ENCODE measurements at places on chromosomes 7 and 10.
A peak's percentile ranks its signal among the peaks of the same experiment; 100 is the strongest.

GRCh38 chr10:7043055-7043653, 367.7 kb downstream of the SFMBT2 start:
- no peak for DNase-seq

DNA sequence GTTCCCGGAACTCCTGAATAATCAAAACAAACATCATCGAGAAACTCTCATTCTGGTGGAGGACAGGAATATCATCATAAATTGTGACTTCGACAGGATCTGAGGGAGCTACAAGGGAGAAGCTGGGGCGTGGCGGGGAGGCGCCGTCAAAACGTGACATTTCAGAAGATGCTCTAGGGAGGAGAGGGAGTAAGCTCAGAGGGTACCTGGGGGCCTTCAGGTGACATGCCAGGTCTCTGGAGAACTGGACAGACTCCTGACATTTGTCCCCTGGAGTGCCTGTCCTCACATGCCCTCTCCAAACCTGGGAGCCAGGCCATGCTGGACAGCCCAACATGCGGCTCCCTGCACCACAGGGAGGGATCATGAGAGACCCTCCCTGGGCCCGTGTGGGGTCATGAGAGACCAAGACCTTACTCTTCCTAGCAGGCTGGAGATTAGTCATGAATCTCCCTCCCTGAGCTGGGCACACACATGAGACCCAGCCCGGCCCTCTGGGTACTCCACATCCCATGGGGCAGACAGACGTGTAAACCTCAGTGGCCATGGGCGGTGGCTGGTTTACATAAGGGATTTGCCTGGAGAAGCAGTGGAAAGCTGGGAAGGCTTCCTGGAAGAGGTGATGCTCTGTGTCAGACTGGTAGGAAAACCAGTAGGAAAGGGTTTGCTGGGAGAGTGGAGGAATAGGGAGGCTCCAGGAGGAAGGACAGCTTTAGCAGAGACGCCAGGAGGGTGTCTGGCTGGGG, 81.0 kb downstream of the MYL10 start:
- DNase-seq = no peak

DNA sequence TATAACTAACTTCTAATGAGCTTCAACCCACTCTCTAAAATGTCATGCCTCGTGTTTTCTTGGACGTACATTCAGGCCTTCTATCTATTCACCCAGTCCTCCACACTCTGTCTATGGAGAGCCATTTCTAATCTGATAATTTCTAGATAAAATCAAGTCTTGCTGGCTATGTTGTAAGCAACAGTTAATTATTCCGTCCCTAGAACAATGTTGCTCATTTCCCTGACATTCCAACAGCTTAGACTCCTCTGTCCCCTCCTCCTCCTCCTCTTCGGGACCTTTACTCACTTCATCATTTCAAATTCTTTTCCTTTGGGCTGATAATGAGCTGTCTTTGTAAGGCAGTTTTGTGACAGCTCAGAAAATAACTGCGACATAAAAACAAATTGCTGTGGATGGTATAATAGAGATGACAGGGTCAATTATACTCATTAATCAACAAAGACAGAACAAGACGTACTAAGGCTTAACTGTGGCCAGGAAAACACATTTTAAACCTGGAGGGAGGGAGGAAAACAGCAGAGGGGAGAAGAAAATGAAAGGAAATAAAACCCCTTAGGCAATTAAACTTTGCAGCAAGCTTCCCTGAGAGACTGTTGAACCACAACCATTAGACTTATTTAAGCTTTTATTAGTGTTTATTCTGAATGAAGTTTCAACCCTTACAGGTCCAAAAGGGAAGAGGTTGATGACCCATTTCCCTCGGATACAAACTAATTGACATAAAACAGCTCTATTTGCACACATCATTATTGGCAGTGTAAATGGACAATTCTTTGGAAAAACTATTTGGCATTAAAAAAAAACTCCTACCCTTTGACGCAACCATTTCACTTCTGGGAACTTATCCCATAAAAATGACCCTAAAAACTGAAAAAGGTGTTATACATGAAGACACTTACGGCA, 179.1 kb downstream of the SFMBT2 start:
- DNase-seq = no peak

GRCh38 chr7:137996871-137997270, 5.0 kb downstream of the CREB3L2 start:
- no peak for DNase-seq

DNA sequence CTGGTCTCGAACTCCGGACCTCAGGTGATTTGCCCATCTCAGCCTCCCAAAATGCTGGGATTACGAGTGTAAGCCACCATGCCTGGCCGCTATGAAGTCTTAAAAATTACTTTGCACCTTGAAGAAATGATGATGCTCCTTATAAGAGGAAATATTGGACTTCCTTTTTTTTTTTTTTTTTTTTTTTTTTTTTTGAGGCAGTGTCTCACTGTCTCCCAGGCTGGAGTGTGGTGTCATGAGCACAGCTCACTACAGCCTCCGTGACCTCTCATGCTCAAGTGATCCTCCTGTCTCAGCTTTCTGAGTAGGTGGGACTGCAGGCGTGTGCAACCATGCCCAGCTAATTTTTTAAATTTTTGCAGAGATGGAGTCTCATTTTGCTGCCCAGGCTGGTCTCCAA, 65.3 kb downstream of the KMT2E start:
- no peak for DNase-seq

DNA sequence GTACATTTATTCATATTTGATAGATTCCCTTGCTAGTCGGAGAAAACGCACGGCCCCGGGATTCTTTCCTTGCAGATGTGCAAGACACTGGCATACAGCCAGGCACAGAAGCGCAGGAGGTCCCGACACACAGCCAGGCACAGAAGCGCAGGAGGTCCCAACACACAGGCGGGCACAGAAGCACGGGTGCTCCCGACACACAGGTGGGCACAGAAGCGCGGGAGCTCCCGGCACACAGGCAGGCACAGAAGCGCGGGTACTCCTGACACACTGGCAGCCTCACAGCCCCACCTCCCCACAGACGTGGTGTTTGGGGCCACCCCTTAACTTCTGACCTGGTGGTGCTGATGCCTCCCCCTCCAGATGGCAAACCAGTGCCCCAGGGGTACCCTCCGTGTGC, 237.3 kb downstream of the ZMYND11 start:
- no peak for DNase-seq

DNA sequence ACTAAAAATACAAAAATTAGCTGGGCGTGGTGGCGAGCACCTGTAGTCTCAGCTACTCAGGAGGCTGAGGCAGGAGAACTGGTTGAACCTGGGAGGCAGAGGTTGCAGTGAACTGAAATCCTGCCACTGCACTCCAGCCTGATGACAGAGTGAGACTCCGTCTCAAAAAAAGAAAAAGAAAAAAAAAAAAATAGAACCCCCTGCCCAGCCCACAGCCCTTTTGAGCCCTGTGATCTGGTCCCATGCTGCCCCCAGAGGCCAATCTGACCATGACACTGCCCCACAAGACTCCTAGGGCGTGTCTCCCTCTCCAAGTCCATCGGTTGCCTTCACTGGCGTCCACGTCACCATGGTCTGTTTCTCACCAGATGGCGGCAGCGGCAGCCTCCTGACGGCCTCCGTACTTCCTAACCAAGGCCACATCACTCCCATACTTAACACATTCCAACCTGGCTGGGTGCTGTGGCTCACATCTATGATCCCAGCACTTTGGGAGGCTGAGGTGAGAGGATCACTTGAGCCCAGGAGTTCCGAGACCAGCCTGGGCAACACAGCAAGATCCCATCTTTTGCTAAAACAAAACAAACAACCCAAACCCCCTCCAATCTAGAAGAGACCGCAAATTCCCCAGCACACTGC, 18.0 kb downstream of the STX1A start:
- peak; percentile 74 for DNase-seq

DNA sequence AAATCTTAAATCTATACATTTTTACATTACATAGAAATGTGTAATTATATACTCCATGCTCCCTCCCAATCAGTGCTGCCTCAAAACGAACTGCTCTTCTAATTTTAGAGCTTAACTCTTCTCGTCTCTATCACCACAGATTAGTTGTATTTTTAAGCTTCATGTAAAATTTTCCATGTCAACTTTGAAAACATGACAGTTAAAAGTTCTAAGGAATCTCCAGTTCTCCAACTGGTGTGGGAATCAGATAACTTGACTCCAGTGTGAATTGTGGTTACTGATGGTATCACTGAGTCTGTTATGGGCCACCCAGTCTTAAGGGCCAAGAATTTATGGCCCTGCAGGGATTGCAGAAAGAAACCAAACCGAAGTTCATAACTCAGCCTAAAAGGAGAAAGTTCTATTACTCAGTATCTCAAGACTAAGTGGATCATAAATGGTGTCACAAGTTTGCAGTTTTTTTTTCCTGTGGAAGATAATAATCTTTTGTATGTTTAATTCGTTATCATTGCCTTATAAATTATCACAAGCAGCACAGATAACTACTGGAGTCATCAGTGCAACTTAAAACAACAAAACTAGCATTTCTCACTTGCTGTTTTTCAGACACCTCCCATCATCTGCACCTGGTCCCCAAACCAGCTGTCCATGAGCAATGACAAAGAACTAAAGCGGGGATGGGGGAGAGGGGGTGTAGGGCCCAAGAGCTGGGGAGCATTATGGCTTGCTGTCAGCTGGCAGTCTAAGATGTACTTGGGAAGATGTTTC, 31.5 kb upstream of the KMT2E start:
- peak; percentile 39 for DNase-seq

DNA sequence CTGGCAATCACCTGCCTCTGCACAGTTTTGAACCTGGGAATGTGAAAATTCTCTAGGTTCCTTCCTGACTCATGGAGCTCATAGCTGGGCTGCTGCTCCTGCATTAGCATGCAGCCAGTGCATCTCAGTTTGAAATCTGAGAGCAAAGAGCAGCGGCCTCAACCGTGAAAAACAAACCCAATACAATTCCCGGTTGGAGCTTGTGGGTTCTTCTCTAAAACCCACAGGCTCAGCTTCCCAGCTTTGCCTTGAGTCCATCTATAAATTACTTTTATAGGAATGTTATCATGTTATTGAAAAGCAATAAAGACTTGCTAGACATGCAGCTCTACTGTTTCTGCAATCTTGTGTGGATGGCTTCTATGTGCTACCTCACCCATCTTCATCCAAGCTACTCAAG, 191.7 kb downstream of the CXCL12 start:
- no peak for DNase-seq

DNA sequence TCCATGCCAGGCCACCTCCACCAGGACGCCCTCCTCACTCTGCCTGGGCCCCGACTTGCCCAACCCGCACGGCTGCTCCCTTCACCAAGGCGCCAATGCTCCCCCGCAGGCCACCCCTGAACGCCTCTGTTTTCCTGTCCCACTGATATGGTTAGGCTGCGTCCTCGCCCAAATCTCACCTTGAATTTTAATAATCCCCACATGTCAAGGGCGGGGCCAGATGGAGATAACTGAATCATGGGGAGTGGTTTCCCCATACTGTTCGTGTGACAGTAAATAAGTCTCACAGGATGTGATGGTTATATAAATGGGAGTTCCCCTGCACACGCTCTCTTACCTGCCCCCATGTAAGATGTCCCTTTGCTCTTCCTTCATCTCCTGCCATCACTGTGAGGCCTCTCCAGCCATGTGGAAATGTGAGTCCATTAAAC, 29.8 kb downstream of the RSU1 start:
- DNase-seq = no peak

DNA sequence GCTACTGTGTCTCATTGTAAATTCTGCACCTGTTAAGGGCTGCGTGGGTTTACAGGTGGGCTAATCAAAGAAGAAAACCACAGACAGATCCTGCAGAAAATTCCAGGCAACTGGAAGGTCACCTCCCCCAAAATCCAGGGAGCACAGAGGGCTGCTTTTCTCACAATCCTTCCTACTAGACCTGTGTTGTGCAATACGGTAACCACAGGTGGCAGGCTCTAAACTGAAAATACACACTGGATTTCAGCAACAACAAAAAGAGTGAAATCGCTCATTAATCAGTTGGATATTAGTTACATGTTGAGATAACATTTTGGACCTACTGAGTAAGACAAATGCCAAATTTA, 83.2 kb downstream of the SLC16A9 start:
- DNase-seq = no peak

GRCh38 chr10:122565766-122566206, 5.2 kb downstream of the DMBT1 start:
- DNase-seq = peak; percentile 59

GRCh38 chr10:98020784-98021183, 9.6 kb downstream of the CRTAC1 start:
- DNase-seq = no peak

DNA sequence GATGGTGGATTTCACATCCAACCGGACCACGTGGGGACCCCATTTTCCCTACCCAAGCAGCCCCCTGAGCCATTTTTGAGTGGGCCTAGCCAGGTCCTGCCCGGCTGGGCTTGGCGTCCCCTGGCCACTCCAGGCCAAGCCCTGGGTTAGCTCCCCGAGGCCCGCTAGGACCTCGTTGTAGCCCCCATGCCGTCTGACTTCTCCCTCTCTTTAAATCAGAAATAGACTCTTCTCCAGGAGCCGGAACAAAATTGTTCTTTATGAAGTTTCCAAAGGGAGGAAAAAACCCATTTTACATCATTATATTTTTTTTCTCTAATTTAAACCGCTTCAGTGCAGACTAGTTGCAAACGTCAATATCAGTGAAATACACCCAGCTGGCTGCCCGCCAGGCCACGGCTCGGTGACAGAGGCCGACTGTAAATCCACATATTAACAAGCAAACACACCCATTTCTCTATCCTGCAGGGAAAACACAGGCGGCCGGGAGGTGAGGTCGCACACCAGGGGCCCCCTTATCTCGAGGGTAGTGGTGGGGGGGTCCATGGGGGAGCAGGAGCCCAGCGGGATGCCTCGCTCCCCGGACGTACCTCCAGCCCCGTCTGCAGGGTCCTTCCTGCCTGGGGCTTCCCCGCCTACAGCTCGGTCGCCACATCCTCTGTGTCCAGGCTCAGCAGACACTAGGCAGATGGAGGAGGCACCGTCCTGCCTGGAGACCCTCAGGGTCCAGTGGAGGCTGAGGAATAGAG, 72.7 kb downstream of the ELFN1 start:
- DNase-seq = peak; percentile 81

DNA sequence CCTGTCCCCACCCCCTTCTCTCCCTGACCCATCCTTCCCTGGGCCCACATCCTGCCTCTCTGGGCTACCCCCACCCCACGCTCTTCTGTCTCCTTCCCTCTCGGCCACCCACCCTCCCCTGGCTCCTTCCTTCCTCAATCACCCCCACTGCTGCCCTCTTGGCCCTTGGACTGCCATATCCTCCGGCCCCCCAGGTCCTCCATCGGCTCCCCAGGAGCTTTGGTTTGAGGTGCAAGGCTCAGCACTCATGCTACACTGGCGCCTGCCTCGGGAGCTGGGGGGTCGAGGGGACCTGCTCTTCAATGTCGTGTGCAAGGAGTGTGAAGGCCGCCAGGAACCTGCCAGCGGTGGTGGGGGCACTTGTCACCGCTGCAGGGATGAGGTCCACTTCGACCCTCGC, 10.9 kb downstream of the EPHB6 start:
- no peak for DNase-seq

- no peak for DNase-seq
Observed at GRCh38 chr7:122183106-122183505, 39.1 kb upstream of the AASS start.

Data from GM13977 (cell line).